Mesothelial cell of epicardium (in vitro differentiated cells): ENCODE measurements at places on chromosomes 12 and 14.

DNA sequence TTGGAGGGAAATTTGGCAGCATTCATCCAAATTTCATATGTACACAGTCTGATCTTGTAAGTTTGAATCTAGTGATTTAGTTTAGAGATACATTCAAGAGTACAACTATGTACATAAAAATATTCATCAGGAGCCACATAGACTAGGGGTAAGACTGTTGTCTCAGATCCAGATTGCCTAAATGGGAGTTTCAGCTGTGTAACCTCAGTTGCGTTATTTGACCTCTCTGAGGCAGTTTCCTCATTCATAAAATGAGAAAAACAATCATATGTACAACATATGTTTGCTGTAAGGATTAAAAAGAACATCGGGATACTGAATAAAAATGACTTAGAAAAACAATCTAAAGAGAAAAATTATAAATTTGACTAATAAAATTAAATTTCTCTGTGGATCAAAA is 577.5 kb downstream of the RPL10L start:
- no peak for DNase-seq

GRCh38 chr12:102454808-102455760 is 25.3 kb downstream of the IGF1 start:
- DNase-seq: no peak

- no peak for DNase-seq
Measured at GRCh38 chr12:67339530-67339929, 70.4 kb downstream of the CAND1 start.

- no peak for DNase-seq
Measured at GRCh38 chr14:35499180-35499579, 34.8 kb upstream of the INSM2 start.

DNA sequence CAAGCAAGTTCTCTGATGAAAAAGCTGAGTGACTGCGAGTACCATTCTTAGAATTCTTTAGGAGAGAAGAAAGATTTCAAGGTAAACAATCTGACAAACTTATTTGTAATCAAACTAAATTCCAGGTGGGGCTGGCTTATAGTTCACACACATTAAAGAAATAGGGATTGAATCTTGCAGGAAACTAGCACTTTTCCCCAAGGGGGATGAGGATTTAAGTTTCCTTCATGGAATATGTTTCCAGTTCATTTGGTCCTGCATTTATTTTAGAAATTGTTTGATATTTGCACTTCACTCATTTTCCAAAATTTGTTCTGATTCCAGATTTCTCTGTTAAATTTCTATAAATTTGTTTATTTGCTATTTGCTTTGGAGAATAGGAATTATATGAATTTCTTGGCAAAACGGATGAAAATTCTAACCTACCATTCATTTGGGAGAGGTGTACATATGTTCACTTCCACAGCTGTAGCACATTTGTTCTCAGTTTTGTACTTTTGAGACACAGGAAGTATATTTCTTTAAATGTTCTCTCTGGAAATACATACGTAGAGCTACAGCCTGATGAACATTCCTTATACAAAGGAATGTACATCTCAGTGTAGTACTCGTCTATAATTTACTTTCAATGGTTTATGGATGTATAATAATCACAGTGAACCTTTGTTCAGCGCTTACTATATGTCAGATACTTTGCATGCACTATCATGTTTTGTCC is 145.5 kb downstream of the AKAP6 start:
- DNase-seq: no peak

DNA sequence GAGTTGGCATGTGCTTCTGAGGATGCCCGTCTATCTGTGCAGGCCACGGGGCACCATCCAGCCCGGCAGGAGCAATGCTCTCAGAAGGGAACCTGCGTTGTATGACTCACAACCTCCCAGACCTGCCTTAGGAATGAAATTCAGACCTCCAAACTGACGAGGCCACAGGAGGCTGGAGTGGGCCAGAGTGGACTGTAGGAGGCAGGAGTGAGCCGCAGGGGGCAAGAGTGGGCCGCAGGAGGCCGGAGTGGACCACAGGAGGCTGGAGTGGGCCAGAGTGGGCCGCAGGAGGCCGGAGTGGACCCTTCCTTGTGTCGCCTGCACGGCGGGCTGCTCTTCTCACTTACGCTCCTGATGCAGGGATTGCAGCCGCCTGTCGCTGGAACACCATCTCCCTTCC is 11.1 kb upstream of the FBRSL1 start:
- no peak for DNase-seq

DNA sequence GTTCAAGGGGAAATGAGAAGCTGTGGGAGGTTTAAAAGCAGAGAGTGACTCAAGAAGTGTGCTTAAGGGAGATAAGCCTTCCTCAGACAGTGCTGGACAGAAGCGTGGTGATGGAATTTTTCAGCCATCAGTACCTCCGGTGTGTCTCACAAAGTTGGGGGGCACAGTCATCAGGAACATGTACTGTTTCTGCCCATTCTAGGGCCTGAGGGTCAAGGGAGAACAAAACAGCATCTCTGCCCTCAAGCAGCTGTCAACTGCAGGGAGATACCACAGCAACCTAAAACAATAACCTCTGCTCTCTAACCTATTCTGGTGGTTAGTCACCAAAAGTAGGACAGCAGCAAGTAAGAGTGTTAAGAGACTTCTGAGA is 2.0 kb upstream of the STON2 start:
- DNase-seq: no peak
